ENCODE measurements at places on chromosomes 12 and 14.

DNA sequence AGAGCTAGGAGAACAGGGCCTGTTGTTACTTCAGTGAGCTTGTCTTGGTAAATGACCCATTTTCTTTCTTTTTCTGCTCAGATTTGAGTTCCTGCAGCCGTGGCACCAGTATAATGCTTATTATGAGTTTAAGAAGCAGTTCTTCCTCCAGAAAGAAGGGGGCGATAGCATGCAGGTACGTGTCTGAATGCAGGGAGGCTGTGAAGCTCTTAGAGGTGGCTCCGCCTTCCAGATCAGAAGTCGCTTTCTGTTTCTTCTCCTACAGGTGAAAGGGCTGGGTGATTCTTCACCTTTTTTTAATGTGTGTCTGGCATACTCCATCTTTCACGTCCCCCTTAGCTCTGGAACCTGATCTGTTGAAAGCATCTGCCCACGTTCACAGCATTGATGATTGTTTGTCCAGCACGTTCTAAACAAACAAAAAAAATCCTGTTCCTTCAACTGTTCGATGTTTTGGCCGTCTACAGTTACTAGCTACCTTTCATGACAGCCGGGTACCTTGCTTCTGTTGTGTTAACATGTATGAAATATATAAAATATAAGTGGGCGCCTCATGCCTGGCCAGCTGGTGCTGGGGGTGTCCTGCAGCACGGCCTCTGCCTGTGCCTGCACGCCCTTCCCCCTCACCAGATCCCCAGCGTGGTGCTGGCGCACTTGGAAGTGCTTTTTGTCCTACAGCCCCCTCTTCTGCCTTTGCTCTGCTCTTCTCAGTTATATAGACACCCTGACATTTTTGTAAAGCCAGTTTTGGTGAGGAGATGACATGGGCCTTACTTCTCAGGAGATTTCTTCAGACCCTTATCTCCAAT, 44.6 kb downstream of the SFSWAP start:
- DNase-seq, result peak; percentile 6

DNA sequence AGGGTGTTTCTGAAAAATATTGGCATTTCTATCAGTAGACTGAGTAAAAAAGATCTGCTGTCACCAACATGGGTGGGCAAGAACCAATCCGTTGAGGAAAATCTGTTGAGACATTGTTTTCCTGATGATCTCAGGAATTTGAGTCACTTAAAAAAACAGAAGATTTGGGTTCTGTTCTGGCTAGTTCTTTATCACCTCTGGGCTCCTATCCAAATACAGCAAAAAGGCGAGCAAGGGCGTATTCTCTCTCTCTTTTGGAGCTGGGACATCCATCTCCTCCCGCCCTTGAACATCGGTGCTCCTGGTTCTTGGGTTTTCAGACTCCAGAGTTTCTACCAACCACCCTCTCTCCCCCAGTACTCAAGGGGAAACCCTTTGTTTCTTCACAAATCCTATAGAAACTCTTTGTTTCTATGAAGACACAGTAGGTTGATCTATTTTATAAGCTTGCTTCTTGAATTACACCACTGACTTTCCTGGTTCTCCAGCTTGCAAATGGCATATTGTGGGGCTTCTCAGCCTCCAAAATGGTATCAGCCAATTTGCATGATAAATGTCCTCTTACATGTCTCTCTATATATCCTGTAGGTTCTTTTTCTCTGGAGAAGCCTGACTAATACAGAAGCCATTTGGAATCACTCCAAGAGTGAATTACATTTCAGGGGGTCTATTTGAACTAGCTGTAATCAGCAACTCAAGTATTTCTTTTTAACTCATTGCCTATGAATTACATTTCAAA, 263.9 kb upstream of the TMTC1 start:
- DNase-seq, result peak; percentile 39

GRCh38 chr12:94560431-94561221, 89.7 kb downstream of the TMCC3 start:
- no peak for DNase-seq

GRCh38 chr12:53048033-53048779, 1.7 kb upstream of the TNS2 start:
- no peak for DNase-seq

- no peak for DNase-seq
Measured at GRCh38 chr12:122995503-122996187, 15.2 kb downstream of the ARL6IP4 start.

Data from NCI-H446 (cell line).